ENCODE measurements at places on chromosomes 5 and 9.

DNA sequence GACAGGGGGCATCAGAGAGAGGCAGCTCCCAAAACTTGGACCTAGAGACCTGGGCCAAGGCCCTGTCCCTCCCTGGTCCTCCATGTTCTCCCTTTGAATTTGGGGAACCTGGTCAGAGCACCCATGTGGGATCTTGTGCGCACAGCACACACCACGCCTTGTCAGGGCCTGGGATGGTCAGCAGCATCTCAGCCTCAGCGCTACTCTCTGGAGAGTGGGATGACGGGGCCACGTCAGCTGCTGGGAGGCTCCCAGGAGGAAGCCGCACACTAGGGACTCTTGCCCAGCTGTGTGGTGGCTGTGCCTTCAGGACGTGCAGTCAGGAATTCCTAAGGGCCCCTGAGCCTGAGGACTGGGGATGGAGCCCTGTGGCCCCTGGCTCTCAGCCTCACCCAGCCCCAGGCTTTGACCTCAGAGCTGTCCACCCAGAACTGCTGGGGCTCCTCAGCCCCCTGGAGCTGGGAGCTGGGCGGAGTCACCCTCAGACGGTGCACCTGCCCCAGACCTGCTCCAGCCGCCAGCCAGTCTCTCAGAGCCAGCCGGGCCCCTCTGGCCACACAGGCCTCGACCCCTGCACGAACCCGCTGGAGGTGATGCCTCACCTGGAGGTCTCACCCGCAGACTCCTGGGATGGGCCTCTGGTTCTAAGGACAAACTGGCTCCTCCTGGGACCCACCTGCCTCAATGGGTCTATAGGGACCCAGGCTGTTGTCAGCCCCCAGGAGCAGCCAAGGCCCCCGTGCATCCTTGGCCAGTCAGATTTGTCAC lies 38.3 kb upstream of the EGFL7 start:
- peaks cover 1% of the 10 kb centered on the region for H3K4me1 ChIP-seq
- H3K36me3 ChIP-seq = no peaks in the 10 kb centered on the region
- H3K27ac ChIP-seq = no peak overlapping the region
- no peak for DNase-seq
- H3K4me3 ChIP-seq = no peak overlapping the region
- peaks cover 5% of the 10 kb centered on the region for H3K27me3 ChIP-seq

DNA sequence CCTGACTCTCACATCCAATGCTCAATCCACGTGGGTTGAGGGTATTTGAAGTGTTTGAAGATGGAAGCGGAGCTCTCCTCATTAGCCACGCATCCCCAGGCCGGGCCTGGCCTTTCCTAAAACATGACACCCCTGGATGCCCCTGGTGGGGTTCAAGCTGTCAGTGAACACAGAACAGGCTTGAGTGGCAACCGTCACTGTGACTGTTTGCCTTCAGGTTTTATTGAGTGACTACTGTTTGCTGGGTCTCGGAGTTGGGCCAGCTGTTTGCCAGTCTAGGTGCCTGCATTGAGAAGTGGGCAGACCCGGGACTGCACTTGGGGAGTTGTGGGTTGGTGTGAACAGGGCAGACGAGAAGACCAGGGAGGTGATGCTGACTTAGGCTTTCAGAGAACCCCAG lies 7.8 kb upstream of the OLFM1 start:
- no peak overlapping the region for H3K4me3 ChIP-seq
- DNase-seq = no peak
- H3K36me3 ChIP-seq = no peaks in the 10 kb centered on the region

DNA sequence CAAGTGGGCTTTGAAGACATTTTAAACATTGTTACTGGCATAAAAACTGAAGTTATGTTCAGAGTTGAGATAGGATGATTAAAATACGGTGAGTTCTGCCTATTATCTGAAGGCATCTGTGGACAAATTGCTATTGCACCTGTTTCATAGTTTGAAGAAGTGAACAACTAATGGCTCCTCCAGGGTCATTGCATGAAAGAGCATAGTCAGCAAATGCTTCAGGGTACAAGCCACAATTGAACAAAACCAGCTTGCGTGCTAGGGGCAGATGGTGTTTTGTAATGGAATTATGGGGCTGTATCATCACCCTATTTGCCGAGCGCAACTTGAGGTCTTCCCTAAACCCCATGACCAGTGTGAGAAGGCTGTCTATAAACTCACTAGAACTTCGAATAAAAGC lies 369.1 kb downstream of the MTRR start:
- H3K4me1 ChIP-seq = no peaks in the 10 kb centered on the region
- no peaks in the 10 kb centered on the region for H3K36me3 ChIP-seq
- DNase-seq = no peak
- H3K27ac ChIP-seq = no peak overlapping the region

- H3K36me3 ChIP-seq = no peaks in the 10 kb centered on the region
- no peak for DNase-seq
- H3K27ac ChIP-seq = no peak overlapping the region
Measured at GRCh38 chr9:26527931-26528330, 364.7 kb downstream of the CAAP1 start.

- H3K4me3 ChIP-seq = no peak overlapping the region
- H3K36me3 ChIP-seq = no peaks in the 10 kb centered on the region
- no peaks in the 10 kb centered on the region for H3K4me1 ChIP-seq
- H3K27me3 ChIP-seq = no peaks in the 10 kb centered on the region
- H3K27ac ChIP-seq = no peak overlapping the region
- no peak for DNase-seq
Measured at GRCh38 chr5:1418238-1418920, 26.9 kb downstream of the SLC6A3 start.

- no peak for DNase-seq
- H3K4me1 ChIP-seq = peaks cover 27% of the 10 kb centered on the region
- H3K36me3 ChIP-seq = peaks cover 88% of the 10 kb centered on the region
- peak overlapping the region; percentile 34 for H3K4me3 ChIP-seq
Measured at GRCh38 chr9:89352451-89352850, 34.2 kb downstream of the SECISBP2 start.

GRCh38 chr9:90088434-90088833 lies 483.6 kb downstream of the GADD45G start:
- no peak for DNase-seq
- H3K4me3 ChIP-seq = no peak overlapping the region
- no peak overlapping the region for H3K27ac ChIP-seq
- peaks cover 28% of the 10 kb centered on the region for H3K27me3 ChIP-seq
- H3K36me3 ChIP-seq = no peaks in the 10 kb centered on the region
- H3K4me1 ChIP-seq = peaks cover 13% of the 10 kb centered on the region

DNA sequence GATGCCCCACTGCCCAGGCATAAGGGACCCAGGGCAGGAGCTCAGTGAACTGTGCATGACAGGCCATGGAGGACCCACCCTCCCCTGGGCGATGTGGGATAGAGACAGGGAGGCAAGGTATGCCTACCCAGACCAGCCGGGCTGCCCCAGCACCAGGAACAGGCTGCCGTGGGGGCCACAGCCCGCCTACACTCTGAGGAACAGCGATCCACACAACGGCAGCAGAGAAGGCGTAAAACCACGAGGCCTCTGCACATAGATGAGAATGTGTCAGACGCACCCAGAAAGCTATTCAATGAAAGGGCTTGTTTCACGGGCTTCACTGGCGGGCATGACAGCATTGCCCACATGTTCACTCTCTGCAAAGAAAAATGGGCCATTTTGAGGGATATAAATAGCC lies 49.5 kb downstream of the SEMA4D start:
- no peak overlapping the region for H3K4me3 ChIP-seq
- peak overlapping the region; percentile 62 for H3K27ac ChIP-seq
- DNase-seq = no peak
- peaks cover 90% of the 10 kb centered on the region for H3K4me1 ChIP-seq
- peaks cover 82% of the 10 kb centered on the region for H3K36me3 ChIP-seq

GRCh38 chr5:158017469-158017868 lies 158.5 kb upstream of the CLINT1 start:
- no peak for DNase-seq
- H3K4me1 ChIP-seq = no peaks in the 10 kb centered on the region
- H3K27me3 ChIP-seq = peaks cover 18% of the 10 kb centered on the region

DNA sequence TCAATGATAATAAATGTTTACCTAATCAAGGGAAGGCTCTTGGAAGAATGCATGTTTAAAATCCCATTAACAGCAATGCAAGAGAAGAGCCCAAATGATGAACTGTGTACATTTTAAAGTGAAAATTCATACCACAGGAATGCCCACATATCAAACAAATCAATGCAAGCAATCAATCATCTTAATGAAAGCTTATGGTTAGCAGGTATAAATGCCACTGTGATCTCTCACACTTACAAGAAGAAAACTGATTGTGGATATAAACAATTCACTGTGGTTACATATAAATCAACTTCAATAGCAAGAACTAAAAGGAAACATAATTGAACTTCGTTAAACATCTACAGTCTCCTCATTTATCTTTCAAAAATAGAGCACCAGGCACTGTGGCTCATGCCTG lies 161.0 kb upstream of the RORB start:
- H3K27me3 ChIP-seq = no peaks in the 10 kb centered on the region
- H3K36me3 ChIP-seq = no peaks in the 10 kb centered on the region
- H3K27ac ChIP-seq = no peak overlapping the region
- no peak overlapping the region for H3K4me3 ChIP-seq
- DNase-seq = no peak
- peaks cover 15% of the 10 kb centered on the region for H3K4me1 ChIP-seq

All from activated CD4-positive, alpha-beta memory T cell treated with anti-CD3 and anti-CD28 coated beads, Interleukin-2, amount 10 ng/mL, durations not matched to agents 7 days and 5 days (primary cell).